Stimulated activated CD4-positive, alpha-beta T cell treated with anti-CD3 and anti-CD28 coated beads, Interleukin-4, amount 100 ng/mL, for 4 hours (primary cell): ENCODE measurements at places on chromosomes 1 and 21.
A peak's percentile ranks its signal among the peaks of the same experiment; 100 is the strongest.

DNA sequence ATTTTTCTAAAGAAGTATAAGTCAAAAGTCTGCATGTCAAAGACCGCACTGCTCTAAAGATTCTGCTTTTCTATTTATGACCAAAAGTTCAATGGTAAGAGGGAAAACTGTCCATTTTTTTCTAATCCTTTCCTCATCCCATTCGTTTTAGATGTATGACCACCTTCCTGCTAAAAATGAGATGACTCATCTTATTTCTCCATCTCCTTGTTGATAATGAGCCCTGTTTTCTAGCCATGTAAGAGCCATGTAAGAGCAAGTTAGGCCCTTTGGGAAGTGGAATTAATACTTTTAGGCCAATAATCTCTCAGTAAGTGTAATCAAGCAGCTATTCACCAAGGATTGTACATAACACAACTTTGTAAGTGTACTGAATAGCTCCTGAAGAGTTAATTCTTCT lies 475.6 kb upstream of the B3GALT2 start:
- DNase-seq: no peak

GRCh38 chr21:29849735-29850176 lies 90.0 kb downstream of the GRIK1 start:
- DNase-seq: peak; percentile 11

GRCh38 chr21:41622831-41623548 lies 115.0 kb upstream of the TMPRSS2 start:
- DNase-seq: peak; percentile 3

DNA sequence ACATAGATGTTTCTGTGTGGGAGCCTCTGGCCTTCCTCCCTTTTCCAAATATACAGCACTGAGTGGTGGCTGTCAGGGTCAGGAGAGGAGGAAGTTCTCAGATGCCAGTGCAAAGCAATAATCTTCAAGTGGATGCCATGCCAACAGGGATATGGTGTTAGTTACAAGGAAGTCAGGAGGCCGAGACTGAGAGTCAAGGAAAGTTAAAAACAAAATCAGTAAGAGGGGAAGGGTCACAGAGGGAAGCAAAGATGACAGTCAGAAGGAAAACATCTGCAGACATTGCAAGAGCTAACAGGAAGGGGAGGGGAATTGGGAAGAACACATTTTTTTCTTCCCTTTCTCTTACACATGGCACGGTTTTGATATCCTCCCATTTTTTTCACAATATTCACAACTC lies 691.4 kb downstream of the ADGRL2 start:
- no peak for DNase-seq

- no peak for DNase-seq
Observed at GRCh38 chr1:192439373-192440025, 122.7 kb downstream of the RGS21 start.

DNA sequence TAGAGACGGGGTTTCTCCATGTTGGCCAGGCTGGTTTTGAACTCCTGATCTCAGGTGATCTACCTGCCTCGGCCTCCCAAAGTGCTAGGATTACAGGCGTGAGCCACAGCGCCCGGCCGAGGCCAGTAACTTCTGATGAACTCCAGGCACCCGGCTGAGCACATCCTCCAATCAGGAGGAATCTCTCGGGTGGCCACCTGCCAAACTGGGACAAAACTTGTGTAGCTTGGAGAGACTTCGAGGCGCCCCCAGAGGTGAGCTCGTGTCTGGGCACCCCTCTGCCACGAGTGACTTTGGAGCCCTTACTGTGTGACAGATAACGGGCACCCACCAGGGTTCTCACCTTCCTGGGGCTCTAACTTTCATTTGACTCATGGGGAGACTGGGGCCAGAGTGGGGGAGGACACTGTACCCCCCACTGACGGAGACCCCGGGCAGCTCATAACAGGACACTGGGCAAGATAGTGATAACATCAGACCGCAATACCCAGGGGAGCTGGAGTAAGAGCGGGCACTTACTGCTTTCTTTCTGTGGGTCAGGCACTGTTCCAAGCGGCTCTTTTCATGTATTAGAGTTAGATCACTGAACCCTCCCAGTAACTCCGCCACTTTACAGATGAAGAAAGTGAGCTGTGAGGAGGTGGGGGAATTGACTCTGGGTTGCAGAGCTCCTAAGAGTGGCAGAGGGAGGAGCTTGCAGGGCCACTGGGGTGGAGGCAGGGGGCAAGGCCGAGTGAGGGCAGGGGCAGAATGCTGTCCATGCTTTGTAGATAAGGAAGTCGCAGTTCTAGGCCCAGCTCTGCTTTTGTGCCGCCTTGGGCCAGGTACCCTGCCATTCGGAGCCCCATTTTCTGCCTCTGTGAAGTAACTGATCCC lies 1.9 kb upstream of the PADI2 start:
- no peak for DNase-seq
